ENCODE measurements at places on chromosomes 11 and 22.
A peak's percentile ranks its signal among the peaks of the same experiment; 100 is the strongest.

DNA sequence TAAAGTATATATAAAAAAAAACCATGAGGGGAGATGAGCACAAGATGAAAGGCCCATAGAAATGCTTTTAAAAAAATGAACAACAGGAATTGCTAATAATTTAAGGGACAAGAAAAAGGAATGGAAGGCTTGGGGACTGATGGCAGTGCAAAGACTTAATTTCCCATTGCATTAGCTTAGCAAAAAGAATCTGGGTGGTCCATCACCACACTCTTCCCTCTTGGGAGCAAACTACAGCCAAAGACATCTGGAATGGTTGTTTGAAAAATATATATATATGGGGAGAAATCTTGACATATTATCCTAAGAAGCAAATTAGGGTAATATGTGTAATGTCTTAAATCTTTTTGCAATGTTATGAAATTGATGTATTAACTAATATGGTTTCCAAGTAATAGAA is 727.1 kb downstream of the METTL15 start:
- no peak for DNase-seq

DNA sequence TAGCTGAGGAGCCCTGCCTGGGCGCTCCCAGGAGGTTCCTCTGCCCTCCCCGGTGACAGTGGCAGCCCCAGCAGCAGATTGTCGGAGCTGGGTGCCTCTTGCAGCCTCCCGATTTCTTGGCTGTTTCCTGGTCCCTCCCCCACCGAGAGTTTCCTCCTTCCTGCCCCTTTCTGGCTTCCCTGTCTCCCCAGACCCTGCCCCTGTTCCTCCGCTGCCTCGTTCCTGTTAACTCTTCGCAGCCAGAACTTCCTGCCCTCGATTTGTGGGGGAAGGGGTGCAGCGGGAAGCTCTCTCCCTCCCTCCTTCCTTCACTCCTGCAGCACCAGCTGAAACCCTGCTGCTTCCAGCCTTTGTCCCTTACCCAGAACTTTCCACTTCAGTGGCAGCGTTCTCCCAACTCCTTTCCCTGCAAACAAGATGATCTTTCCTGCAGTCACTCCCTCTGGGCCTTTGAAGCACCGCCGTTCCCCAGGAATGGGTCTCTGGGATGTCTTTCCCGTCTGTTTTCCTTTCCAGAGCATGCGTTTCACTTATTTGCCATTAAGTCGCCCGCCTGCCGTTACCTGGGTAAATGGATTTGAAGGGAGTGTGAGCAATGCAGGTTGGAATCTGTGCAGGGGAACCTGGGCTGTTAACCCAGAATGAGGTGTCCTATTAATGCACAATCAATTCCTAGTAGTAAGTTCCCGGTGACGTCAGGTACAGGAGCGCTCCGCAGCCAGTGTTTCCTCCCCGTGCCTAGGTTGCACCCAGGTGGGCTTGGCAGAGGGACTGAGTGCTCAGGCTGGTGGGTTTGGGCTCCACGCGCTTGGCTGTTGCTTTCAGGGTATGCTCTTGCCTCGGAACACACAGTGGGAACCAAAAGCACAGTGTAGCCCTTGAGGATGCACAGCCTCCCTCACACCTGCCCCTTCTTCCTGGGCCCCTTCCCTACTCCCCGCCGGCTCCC is 4.3 kb downstream of the GRK2 start:
- peak; percentile 80 for DNase-seq

- DNase-seq = no peak
Measured at GRCh38 chr11:120501976-120502755, 9.4 kb upstream of the GRIK4 start.

DNA sequence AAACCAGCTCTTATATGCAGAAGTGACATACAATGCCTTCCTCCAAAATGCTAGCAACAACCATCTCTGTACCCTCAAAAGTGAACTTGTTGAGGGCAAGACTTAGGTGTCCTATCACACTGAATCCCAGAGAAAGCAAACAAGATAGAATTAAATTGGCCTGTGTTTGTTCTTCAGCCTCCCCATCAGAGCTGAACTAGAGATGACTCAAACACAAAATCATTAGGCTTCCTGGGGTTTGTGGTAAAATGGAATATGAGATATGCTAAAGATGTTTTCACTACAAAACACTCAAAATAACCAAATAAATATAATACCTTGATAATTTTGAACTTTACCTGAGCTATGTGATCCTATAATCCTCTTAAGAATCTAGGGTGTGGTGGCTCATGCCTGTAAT is 31.6 kb downstream of the ZNF214 start:
- DNase-seq = no peak

DNA sequence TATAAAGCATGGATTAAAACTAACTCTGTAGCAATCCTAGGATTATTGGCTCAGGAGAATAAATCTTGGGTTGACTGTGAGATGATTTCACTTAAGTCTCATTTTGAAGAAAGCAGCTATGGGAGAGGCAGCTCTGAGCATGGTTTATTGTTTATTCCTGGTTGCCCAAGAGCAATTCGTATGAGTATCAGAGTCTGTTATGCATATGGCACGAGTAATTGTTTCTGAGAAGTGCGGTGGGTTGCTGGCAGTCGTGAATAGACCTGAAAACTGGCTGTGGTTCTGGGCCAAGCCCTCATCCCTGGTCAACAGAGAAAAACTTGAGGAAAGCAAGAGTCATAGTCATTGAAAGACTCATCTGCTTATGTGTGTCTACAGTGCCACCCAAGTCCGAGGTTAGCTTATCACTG is 26.8 kb downstream of the DIXDC1 start:
- DNase-seq = no peak

Measured in Right ventricle myocardium superior (tissue), 1 donor.